ENCODE measurements at places on chromosomes 11 and 22. TPM values are rescaled to one million over a fixed set of nuclear protein-coding genes. Genes with fewer than 3 reads are reported as not detected.

- no peak for DNase-seq
Observed at GRCh38 chr11:134045799-134046635, 22.9 kb upstream of the JAM3 start.

DNA sequence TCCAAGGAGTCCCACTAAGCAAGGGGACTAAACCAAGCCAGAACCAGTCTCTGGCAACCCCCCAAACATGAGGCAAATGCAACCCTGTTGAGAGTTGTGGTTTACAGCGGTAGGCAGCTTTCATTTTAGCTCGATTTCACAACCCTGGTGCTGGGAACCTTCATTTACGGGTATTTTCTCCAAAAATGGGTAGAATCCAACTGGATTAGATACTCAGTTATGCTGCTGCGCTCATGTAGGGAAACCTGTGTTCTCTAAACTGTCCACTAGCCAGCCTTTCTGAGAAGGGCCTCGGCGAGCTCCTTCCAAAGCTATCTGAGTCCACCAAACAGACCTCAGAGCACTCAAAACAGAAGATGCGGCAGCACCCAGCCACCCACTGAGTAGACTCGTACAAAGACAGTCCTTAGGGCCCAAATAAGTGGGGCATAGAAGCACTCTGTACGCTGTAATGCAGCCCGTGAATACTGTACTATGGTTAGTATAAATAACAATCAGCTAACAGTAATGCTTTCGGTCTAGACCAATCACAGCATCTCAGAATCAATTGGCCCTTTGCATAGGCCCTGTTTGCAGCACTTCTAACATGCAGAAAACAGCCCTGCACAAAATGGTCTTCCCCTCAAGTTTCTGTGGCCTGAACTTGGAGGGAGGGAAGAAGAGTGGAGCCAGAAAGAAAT lies 104.7 kb downstream of the ETS1 start:
- peak; percentile 93 for DNase-seq

GRCh38 chr11:82194521-82194920 lies 539.1 kb downstream of the FAM181B start:
- no peak for DNase-seq

DNA sequence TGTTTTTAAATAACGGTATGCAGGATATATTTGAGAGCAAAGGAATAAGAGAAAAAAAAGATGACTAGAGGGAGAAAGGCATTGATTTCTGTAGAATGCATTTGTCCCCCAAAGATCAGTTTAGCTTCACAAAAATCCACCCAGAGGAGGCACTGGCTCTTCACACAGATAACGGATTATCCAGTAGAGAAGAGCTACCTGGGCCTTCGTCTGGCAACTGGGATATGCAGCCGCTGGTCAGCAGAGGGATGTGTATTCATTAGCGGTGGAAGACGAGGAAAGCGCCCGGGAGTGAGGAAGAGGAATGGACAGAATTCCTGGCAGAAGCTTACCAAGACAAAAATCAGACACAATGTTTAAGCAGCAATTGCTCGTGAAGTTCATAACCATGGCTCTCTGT lies 5.6 kb upstream of the WT1 start:
- no peak for DNase-seq

ISX gene
- not detected for total RNA-seq

KCNQ1OT1 gene
- 0.36 TPM for total RNA-seq

Measured in RPMI7951 (cell line).